Activated CD4-positive, alpha-beta T cell treated with anti-CD3 and anti-CD28 coated beads for 4 hours (primary cell): ENCODE measurements at places on chromosomes 6 and 20.

- no peak for DNase-seq
Observed at GRCh38 chr20:17445543-17445942, 85.6 kb downstream of the BFSP1 start.

DNA sequence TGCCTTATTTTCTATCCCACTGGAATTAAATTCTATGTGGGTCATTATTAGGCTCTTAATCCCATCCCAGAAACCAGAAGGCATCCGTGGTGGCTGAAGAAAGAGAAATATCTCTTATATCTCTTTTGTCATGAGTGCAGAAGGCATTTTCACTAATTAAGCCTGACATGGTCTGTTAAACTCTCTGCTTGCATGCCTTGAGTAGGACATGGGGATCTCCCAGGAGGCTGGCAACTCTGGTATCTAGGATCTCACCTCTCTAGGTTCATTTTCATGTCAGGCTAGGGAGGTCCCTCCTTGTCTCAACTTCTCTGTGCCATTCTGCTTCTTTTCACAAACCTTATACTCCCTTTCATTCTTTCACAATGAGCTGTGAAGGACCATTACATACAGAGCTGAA, 25.3 kb upstream of the GPR63 start:
- no peak for DNase-seq

DNA sequence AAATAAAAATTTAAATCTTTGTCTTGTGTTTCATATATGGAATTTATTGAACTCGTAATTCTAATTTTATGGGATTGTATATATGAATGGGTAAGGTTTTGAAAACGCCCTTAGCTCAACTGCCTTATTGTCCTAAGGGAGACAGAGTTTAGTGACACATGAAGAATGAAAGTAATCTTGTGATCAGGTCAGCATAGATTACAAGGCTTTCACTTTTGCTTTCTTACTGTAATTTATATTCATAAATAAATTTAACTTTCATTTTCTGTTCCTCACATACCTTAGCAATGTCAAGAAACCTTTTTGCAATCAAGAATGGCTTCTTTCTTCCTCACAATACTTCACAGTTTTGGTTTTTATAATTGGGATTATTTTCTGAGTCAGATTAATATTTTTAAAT, 14.4 kb downstream of the KPNA5 start:
- no peak for DNase-seq

DNA sequence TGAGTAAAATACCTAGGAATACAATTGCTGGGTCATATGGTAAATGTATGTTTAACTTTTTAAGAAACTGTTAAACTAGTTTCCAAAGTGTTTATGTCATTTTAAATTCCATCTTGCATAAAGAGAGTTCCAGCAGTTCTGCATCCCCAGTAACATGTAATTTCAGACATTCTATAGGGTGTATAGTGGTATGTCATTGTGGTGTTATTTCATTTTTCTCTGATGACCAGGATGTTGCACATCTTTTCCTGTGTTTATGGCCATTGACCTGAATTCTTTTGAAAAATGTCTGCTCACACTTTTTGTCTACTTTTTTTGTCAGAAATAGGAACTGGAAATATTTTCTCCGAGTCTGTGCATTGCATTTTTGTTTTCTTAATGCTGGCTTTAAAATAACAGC, 128.9 kb downstream of the TMEM200A start:
- DNase-seq: no peak

- DNase-seq: no peak
Observed at GRCh38 chr20:63454731-63455567, 17.5 kb downstream of the KCNQ2 start.

DNA sequence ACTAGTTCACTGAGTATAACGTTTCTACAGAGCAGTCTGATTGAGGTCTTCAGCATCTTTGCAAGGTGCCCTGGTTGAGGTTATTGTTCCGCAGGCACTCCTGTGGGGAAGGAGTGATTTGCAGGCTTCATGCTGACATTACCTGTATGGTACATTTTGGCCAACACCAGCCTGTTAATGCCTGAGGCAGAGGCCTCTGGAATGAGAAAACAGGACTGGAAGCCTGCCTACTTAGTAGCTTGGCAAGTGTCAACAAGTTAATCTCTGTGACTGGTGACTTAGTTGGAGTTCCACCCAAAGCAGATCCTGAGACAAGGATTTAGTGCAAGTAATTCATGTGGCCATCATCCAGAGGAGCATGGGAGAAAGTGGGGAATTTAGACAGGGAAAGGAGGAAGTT, 24.6 kb downstream of the MAS1 start:
- no peak for DNase-seq

DNA sequence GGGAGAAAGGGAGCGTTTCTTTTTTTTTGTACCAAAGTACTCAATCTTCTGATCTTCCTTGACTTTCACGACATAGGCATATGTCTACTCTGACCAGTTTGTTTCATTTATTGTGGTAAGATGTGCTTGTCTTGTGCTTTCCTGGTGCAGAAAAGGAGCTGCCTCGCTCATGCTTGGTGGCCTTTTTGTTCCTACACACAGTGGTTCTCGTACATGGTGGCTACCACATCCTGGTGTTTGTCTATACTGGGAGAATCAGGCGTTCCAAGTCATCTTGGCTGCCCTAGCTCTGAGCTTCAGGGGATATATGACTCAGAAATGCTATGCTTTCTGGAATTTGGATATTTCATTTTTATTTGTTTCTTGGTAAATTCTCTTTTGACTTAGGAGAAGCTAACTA, 31.8 kb downstream of the MYB start:
- DNase-seq: no peak
